ENCODE measurements at places on chromosomes 2 and 18.

DNA sequence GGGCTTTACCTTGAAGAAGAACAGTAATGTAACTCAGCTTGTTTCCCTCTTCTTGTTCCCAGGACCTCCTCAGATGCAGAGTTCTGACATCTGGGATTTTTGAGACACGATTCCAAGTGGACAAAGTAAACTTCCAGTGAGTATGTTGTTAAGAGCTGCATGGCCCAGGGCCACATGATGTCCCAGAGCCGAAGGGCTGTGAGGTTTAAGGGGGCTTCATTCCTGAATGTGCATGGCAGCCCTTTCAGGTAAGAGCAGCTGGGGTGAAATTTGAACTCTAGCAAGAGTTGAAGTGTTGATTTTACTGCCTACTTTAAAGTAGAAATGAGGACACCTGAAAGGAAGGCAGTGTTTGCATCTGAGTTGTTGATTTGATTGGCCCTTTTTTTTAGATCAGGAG lies 13.3 kb downstream of the CHMP1B start:
- no peak for DNase-seq

DNA sequence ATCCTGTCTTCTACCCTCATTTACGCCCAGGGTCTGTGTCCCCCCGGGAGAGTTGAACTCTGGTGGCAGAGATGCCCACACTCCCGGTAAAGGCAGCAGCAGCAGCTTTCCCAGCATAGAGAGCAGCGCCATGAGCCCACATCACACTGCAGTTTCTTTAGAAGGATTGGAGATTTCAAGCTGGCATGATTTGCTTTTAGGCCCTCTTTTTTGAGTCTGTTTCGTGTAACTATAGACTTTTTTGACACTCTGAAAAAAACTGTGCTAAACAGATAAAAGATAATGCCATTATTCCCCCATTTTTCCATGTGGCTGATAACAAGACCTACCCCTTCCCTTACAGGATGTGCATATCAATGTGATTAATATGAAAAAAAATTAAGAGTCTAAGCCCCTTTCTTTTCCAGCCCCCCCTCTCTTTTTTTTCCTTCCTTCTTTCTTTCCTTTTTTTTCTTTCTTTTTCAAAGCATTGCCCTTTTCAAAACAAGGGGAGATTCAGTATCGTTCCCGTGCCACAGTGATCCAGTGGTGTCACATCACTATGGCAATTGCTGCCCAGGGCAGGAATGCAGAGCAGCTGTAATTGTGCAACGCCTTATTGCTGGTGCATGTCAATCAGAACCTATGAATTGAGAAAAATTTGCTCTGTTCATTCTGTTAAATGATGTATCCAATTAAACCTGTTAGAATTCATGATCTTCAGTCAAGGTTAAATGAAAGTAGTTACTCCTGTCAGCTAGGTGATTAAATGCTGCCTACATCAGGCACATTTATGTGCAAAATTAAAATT lies 104.5 kb downstream of the CDCA7 start:
- DNase-seq, result no peak

GRCh38 chr18:56967035-56967434 lies 179.9 kb upstream of the BOD1L2 start:
- DNase-seq, result no peak

- no peak for DNase-seq
Measured at GRCh38 chr2:46828491-46829230, 86.9 kb downstream of the MCFD2 start.

DNA sequence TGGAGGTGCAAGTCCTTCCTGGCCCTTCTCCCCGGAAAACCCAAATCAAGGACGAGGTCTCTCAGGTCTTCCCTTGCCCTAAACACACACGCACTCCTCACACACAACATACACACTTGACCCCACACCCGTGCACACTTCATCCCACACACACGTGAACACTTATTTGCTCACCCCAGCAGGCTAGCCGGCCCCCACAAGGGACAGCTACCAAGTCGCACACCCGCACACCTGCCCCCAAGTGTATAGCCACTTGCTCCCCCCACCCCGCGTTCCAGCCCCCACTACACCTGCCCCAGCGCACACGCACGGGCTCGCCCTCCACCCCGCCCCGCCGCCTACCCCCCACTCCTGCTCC lies 359 bp downstream of the TGFBRAP1 start:
- DNase-seq, result no peak

DNA sequence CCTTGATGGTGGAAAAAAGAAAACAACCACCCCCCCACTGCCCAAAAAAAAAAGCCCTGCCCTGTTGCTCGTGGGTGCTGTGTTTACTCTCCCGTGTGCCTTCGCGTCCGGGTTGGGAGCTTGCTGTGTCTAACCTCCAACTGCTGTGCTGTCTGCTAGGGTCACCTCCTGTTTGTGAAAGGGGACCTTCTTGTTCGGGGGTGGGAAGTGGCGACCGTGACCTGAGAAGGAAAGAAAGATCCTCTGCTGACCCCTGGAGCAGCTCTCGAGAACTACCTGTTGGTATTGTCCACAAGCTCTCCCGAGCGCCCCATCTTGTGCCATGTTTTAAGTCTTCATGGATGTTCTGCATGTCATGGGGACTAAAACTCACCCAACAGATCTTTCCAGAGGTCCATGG lies 28.0 kb downstream of the MAL start:
- DNase-seq, result no peak
